ENCODE measurements at places on chromosomes 1 and 21.

GRCh38 chr1:180636138-180636537 lies 4.3 kb downstream of the XPR1 start:
- no peak for DNase-seq

- DNase-seq, result no peak
Observed at GRCh38 chr1:26419494-26419893, 8.9 kb downstream of the LIN28A start.

DNA sequence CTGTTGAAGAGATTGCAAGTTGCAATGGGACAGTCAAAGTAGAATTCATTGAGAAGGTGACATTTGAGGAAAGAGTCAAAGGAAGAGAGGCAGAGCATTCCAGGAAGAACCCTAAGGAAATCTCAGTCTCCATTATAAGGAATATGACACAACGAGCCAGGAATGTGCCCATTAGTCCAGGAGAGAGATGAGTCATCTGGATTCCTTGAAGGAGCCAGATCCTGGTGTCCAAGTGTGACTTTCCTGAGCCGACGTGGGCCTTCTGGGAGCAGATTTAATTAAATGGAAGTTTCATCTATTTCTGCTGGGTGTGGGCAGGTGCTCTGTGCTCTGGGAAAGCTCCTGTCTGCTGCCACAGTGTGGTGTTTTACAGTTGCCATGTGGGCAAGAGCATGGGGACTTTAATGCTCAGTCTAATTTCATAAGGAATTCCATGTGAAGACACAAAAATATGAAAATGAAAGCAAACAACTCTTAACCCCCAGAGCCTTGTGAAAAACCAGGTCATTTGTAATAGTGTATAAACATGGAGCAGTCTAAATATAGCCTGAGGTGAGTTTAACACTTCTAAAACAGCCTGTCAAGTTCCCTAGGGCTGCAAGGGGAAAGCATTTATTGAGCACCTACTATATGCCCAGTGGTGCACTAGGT lies 111.4 kb upstream of the ARTN start:
- DNase-seq, result no peak

DNA sequence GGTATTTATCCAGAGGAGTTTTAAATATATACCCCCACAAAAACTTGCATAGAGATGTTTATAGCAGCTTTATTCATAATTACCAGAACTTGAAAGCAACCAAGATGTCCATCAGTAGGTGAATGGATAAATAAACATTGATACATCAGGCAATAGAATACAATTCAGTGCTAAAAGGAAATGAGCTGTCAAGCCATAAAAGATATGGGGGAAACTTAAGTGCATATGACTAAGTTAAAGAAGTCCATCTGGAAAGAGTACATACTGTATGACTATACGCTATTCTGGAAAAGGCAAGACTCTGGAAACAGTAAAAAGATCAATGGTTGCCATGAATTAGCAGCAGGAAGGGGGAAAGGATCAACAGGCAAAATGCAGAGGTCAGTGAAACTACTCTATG lies 366.7 kb downstream of the HHIPL2 start:
- no peak for DNase-seq

DNA sequence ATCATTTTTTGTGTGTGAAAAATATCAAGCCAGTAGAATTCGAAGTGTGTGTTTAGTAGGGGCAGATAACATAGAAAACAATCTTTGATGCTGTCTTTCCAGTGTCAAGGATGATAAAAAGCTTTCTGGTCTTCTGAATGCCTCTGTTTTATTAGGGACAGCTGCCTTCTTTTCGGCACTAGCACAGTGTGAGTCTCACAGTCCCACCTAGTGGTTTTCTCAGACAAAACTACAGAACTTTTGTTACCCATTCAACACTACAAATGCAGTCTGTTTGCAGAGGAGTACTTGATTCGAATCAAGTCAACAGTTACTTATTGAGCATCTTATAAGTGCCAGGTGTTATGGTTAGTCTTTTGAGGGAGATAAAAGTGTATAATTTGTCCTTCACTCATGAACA lies 30.6 kb upstream of the MCOLN3 start:
- no peak for DNase-seq

All from T-cell (primary cell).